ENCODE measurements at places on chromosomes 6 and 20.

GRCh38 chr6:111925296-111925695, 52.0 kb upstream of the FYN start:
- peak; percentile 27 for DNase-seq

- no peak for DNase-seq
Measured at GRCh38 chr6:137405806-137406205, 88.4 kb downstream of the OLIG3 start.

DNA sequence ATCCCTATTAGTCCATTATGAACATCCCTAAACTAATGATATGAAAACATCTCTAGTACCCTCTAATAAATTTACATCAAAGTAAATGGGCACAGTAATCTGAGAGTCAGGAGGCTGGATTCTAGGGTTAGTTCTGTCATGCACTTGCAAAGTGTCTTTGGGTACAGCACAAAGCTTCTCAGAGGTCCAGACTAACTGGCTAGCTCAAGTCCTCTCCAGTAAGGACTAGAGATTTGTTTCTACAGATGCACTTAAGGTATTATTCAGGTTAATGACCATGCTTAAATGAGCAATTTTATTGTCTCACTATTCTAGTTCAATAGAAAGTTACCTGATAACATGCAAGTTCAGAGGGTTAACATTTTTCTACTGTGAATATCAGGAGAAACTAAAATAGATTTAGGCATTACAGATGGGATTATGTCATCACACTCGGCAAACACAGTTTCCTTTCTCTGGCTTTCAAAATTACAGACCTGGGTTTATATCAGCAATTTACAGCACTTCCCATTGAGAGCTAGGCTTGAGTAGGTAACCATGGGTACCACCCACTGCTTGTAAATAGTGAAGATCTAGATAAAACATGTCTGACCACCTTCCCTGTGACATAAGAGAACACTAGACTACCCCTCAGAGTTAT, 402.9 kb upstream of the RUNX2 start:
- no peak for DNase-seq

GRCh38 chr6:6772751-6773150, 184.2 kb downstream of the LY86 start:
- no peak for DNase-seq

GRCh38 chr6:132003516-132004178, 52.5 kb upstream of the CCN2 start:
- DNase-seq = no peak

GRCh38 chr6:37260040-37260439, 2.1 kb upstream of the TMEM217 start:
- no peak for DNase-seq

DNA sequence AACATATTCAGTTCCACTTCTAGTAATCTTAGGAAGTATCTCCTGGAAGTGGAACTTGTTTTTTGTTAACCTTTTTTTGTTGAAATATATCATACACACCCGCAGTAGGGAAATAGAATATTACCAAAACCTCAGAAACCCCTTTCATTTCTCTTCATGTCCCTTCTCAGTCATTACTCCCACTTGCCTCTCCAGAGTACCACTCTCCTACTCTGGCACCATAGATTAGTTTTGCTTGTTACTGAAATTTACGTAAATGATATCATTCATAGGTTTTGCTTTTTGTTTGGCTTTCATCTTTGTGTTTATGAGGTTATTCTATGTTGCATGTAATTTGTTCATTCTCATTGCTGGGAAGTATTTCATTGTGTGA, 52.8 kb downstream of the ZFAND3 start:
- DNase-seq = no peak

- DNase-seq = no peak
Measured at GRCh38 chr20:49521356-49521755, 38.9 kb upstream of the KCNB1 start.

DNA sequence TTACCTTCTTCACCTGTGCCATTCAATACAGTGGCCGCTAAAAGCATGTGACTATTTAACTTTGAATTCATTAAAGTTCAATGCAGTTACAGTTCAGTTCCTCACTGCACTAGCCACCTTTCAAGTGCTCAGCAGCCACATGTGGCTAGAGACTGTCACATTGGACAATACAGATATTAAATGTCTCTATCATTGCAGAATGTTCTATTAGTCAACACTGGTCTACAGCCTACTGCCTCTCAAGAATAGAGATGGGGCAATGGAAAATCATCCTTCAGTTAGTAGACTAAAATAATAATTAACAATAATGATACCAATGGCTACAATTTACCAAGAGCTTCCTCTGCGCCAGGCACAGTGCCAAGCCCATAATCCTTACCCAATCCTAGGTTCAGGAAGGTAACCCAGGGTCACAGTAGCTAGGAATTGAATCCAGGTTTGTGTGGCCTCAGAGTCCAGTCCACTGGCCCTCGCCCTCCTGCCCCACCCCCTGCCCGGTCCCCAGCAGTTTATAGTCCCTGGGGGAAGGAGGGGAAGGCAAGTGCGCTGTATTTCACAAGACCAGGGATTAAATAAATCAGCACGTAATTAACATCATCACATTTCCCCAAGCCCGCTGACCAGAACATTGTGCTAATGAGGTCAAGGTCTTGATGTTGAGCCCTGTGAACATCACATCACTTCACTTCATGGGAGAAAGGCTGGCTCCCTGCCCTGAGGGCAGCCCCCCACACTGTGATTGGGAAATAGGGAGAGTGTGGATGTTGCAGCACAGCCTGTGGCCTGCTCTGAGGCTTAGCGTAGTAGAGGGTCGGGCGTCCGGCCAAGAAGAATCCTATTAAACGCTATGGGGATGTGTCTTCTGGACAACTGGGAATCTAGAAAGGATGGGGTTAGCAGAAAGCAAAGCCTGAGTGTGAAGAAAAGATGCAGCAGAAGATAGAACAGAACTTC, 147.2 kb downstream of the VEGFA start:
- no peak for DNase-seq

GRCh38 chr6:30913721-30914075, 340 bp upstream of the VARS2 start:
- no peak for DNase-seq

DNA sequence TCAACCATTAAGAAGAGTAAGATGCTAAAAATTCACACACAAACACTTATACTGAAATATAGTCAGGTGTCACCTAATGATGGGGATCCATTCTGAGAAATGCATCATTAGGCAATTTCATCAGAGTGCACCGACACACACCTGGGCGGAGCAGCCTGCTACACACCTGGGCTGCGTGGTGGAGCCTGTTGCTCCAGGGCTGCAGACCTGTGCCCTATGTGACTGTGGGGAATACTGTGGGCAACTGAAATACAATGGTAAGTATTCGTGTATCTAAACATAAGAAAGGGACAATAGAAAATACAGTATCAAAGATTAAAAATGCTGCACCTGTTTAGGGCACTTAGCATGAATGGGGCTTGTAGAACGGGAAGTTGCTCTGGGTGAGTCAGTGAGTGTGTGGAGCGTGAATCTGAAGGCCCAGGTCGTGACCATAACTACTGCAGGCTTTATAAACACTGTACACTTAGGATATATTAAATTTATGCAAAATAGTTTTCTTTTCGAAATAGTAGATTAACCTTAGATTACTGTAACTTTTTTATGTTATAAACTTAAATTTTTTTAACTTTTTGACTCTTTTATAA, 124.4 kb upstream of the AFDN start:
- DNase-seq = no peak

DNA sequence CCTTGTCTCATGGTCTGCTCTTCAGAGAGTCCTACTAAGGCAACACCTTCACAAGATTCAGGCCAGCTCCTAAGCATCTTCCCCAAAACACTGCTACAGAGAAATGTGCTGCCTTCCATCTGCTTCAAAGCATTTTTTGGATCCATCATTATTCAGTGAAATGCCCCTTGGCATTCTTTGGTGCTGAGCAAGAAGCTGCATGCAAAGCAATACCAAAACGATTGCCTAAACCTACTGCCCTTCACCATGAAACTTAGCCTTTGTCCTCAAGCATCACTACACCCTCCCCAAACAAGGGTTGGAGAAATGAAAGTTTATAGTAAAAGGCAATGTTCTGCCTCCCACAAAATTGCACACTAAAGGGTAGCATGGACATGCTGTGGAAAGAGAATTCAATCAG, 93.5 kb downstream of the SNAP25 start:
- no peak for DNase-seq

- no peak for DNase-seq
Measured at GRCh38 chr6:80449726-80450125, 343.3 kb downstream of the BCKDHB start.

Measured in RKO (cell line).